ENCODE measurements at places on chromosomes 5 and 9. TPM values are rescaled to one million over a fixed set of nuclear protein-coding genes. Genes with fewer than 3 reads are reported as not detected.

SERF1B gene
- total RNA-seq = 48.1 TPM

FCHO2 gene
- 37.9 TPM for total RNA-seq

FST gene
- 10.1 TPM for total RNA-seq

ZNF658 gene
- 5.0 TPM for total RNA-seq

NUTM2G gene
- not detected for total RNA-seq

CDC25C gene
- total RNA-seq = 1.4 TPM

FOXI1 gene
- not detected for total RNA-seq

TNC gene
- 0.09 TPM for total RNA-seq

TTLL11 gene
- 2.7 TPM for total RNA-seq

CD274 gene
- total RNA-seq = 3.7 TPM

BTNL3 gene
- under 0.01 TPM for total RNA-seq

LCN1 gene
- total RNA-seq = not detected

IFNA21 gene
- not detected for total RNA-seq
